ENCODE measurements at places on chromosomes 2 and 18.

DNA sequence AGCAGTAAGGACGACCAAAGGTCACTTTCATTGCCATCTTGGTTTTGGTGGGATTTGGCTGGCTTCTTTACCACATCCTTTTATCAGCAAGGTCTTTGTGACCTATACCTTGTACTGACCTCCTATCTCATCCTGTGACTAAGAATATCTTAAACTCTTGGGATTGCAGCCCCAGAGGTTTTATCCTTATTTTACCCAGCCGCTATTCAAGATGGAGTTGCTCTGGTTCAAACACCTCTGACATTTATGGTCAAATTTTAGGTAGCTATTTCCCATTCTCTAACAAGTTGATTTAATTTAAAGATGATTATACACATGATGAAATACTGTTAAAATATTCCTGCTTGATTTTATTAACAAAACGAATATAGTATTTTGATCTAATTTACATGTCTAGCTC, 326.1 kb downstream of the ARHGAP15 start:
- DNase-seq, result no peak

DNA sequence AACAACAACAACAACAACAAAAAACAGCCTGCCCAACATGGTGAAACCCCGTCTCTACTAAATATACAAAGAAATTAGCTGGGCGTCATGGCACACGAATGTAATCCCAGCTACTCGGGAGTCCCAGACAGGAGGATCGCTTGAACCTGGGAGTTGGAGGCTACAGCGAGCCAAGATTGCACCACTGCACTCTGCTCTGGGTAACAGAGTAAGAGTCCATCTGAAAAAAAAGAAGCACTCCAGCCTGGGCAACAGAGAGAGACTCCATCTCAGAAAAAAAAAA, 344.1 kb upstream of the PLGLB2 start:
- DNase-seq, result no peak

DNA sequence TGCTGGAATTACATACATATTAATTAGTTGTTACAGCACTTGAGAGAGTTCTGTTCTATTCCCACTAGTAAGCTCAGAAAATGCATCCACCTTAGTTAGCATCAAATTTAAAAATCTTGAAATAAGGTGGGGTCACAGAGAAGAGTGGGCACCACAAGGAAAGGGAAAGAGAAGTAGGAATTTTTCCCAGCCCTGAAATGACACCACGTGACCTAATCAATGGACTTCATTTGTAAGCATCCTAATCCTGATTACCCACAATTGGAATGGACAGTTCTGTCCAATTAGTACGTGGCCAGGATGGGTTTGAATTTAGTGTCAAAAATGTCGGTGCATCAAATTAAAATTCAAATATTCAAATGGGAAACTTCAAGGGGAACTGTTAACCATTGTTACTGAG, 186.8 kb downstream of the FIGN start:
- no peak for DNase-seq

GRCh38 chr2:40108851-40109250, 329.8 kb upstream of the THUMPD2 start:
- DNase-seq, result no peak

DNA sequence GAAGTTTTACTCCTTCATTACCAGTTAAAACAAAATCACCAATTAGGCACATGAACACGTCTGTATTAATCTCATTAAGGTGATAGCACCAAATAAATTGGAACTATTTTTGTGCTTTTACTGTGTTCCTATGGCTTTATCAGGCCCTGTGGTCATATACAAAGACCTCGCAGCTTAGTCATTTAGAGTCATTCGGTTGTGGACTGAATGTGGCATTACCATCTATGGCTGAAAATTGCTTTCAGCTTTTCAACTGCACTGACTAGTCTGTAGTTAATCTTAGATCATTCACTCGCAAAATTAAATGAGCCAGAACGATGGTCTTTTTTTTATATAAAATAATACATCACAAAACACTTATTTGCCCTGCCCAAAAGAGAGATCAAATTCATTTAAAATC, 601.7 kb downstream of the NR4A2 start:
- no peak for DNase-seq

- DNase-seq, result no peak
These were observed 139.5 kb downstream of the HDAC4 start for GRCh38 chr2:239261356-239261755.

- DNase-seq, result no peak
These were observed 6.4 kb upstream of the PROC start for GRCh38 chr2:127411653-127412369.

DNA sequence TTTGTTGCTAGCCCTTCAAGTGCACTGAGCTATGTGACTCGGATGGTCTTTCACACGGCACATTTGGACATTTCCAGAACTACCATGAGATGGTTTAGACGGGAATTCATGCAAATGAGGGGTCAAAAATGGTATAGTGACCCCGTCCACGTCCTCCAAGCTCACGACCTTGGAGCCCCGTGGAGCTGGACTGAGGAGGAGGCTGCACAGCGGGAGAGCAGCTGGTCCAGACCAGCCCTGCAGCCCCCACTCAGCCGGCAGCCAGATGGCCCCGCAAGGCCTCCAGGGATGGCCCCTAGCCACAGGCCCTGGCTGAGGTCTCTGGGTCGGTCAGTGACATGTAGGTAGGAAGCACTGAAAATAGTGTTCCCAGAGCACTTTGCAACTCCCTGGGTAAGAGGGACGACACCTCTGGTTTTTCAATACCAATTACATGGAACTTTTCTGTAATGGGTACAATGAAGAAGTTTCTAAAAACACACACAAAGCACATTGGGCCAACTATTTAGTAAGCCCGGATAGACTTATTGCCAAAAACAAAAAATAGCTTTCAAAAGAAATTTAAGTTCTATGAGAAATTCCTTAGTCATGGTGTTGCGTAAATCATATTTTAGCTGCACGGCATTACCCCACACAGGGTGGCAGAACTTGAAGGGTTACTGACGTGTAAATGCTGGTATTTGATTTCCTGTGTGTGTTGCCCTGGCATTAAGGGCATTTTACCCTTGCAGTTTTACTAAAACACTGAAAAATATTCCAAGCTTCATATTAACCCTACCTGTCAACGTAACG, 88.8 kb downstream of the EPAS1 start:
- DNase-seq, result no peak

GRCh38 chr2:201151127-201151981, 31.6 kb upstream of the CASP10 start:
- DNase-seq, result no peak

GRCh38 chr2:240164586-240164985, 24.1 kb upstream of the OTOS start:
- no peak for DNase-seq

- DNase-seq, result no peak
These were observed 66.7 kb downstream of the PTPN4 start for GRCh38 chr2:119826370-119826961.

GRCh38 chr2:43542285-43542933, 53.4 kb downstream of the THADA start:
- no peak for DNase-seq

GRCh38 chr18:74163019-74163660, 14.8 kb downstream of the TIMM21 start:
- DNase-seq, result no peak

DNA sequence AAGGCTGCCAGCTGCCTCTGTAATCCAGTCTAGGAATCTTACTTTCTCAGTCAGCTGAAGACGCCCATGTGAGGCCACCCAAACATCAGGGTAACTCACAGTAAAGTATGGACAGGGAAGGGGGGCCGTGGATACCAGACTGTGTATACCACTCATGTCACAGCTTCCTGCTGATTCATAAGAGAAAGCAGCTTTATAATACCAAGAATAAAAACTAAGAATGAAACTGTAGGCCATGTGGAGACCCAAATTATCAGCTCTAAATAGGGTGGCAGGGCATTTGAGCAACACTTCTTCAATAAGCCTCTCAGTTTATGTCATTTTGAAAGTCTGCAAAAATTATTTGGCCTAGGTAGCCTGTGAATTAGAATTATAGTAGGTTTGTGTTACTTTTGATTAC, 115.0 kb upstream of the CDCA7 start:
- no peak for DNase-seq

GRCh38 chr2:59779571-59779970, 773.9 kb downstream of the BCL11A start:
- no peak for DNase-seq

GRCh38 chr18:58934356-58934755, 69.7 kb downstream of the ZNF532 start:
- no peak for DNase-seq

GRCh38 chr18:9578306-9578705, 36.1 kb downstream of the PPP4R1 start:
- no peak for DNase-seq

DNA sequence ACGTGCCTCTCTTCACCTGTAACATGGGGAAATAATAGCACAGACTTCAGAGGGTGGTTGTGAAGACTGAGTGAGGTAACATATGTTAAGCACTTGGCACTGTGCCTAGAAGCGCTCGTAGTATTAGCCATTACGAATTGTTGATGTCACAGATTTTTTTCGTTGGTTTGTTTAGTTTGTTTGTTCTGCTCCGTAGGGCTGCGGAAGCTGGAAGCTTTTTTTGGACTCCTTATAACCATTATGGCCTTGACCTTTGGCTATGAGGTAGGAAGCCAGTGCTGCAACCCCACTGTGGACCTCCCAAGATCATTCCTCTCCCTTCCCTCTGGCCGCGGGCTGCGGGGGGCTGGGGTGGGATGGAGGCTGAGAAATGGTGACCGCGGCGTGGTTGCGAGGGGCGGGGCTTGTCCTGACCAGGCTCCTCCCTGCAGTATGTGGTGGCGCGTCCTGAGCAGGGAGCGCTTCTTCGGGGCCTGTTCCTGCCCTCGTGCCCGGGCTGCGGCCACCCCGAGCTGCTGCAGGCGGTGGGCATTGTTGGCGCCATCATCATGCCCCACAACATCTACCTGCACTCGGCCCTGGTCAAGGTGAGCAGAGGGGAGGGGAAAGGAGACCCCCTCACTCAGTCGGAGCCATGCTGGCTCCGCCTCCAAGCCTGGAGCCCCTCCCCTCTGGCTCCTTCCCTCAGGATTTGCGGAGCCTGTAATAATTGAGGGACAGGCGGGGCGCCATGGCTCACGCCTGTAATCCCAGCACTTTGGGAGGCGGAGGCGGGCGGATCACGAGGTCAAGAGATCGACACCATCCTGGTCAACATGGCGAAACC, 5.5 kb downstream of the SLC11A1 start:
- peak; percentile 72 for DNase-seq

- DNase-seq, result no peak
These were observed 593.7 kb downstream of the NRXN1 start for GRCh38 chr2:50438259-50438658.

GRCh38 chr2:10449838-10450691, 1.9 kb upstream of the ODC1 start:
- no peak for DNase-seq

GRCh38 chr2:43612944-43613343, 17.1 kb upstream of the THADA start:
- DNase-seq, result no peak

GRCh38 chr2:83191316-83191715, 1267.8 kb downstream of the SUCLG1 start:
- no peak for DNase-seq

DNA sequence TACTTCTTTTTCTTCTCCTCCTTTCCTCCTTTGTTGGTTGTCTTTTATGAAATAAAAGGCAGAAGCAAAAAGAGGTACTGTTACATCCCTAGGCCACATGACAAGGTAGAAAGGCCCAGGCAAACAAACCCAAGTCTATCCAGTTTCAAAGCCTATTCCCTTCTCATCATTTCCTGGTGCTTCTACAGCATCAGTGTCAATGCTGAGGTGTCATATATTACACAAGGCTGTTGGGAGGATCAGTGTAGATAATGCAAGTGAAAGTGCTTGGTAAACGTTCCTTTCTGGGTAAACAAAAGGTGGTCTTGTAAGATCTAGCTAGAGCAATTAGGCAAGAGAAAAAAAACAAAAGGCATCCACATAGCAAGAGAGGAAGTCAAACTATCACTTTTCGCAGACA, 64.9 kb downstream of the EVA1A start:
- no peak for DNase-seq

DNA sequence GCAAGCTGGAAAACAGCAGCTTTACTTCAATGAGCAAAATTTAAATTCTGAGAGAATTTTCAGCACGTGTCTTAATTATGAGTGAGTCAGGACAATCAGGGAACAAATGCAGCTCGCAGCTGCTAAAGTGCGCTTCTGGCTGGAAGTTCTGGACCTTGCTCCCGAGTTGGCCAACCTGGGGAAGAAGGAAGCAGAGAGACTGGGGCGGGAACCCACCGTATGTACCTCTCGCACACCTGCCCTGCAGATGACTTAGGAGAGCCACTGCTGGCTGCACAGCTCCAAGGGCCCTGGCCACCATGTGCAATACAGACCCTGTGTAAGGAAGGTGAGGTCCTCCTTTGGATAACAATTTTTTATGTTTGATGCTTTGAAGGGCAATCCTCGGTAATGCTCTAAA, 42.4 kb downstream of the REEP1 start:
- no peak for DNase-seq

GRCh38 chr2:112724591-112725525, 4.0 kb downstream of the NT5DC4 start:
- DNase-seq, result no peak

GRCh38 chr18:48946329-48946835, 4.4 kb downstream of the SMAD7 start:
- no peak for DNase-seq

- DNase-seq, result no peak
These were observed 39.1 kb upstream of the HS6ST1 start for GRCh38 chr2:128357506-128358370.

- no peak for DNase-seq
These were observed 45.7 kb downstream of the KCNF1 start for GRCh38 chr2:10957391-10957790.

GRCh38 chr18:2961821-2962220, 51.1 kb downstream of the LPIN2 start:
- peak; percentile 16 for DNase-seq

DNA sequence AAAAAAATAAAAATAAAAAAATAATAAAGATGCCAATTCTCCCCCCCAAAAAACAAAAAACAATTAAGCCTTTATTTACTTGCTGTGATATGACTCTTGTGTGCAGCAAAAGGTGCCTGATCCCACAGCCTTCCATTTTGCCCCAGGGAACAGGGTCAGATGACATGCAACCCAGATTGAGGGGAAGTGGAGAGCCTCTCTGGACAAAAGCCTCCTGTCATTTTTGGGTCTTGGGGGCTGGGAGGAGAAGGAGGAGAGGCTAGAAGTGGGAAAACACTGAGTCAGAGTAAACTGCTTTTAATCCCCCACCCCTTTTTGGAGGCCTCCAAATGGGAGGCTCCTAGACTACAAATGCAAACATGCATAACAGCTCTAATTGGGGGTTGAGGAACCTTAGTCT, 46.6 kb upstream of the SCG2 start:
- DNase-seq, result no peak

GRCh38 chr2:236167297-236168109, 683 bp downstream of the GBX2 start:
- peak; percentile 76 for DNase-seq

Measured in nephron progenitor cell (in vitro differentiated cells).